ENCODE measurements at places on chromosomes 13 and 19. TPM values are rescaled to one million over a fixed set of nuclear protein-coding genes. Genes with fewer than 3 reads are reported as not detected.

The MBD3 gene
- total RNA-seq, result 31.9 TPM

The CBY2 gene
- 0.58 TPM for total RNA-seq

The SCN1B gene
- 0.92 TPM for total RNA-seq

The KLK12 gene
- not detected for total RNA-seq

The TNFRSF19 gene
- 38.1 TPM for total RNA-seq

The ZFP28 gene
- total RNA-seq, result 1.7 TPM

The SYDE1 gene
- 1.4 TPM for total RNA-seq

The SPRED3 gene
- total RNA-seq, result 3.0 TPM

The KIR2DL4 gene
- 0.19 TPM for total RNA-seq

The COL5A3 gene
- 0.32 TPM for total RNA-seq

The ARL11 gene
- not detected for total RNA-seq

DNA sequence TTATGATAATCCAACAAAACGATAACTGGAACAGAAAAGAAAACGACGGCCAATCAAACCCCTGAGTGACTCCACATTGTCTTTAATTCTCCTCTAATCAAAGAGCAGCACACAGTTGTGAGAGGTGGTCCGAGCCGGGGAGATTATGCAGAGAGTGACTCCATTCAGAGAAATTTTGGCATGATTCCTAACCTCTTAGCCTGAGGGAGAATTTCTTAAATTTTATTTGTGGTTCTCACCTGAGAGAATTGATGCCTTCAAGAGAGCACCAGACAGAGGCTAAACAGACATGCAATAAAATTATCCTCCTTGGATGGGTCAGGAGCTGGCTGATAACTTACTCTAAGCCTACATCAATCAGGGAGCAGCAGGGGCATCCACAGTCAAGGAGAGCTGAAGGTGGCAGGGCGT, 310.0 kb upstream of the KLF12 start:
- peak; percentile 32 for ATAC-seq

GRCh38 chr13:23629566-23630272, 59.5 kb downstream of the TNFRSF19 start:
- ATAC-seq, result no peak

- ATAC-seq, result no peak
Observed at GRCh38 chr13:30158774-30159445, 148.4 kb downstream of the KATNAL1 start.

DNA sequence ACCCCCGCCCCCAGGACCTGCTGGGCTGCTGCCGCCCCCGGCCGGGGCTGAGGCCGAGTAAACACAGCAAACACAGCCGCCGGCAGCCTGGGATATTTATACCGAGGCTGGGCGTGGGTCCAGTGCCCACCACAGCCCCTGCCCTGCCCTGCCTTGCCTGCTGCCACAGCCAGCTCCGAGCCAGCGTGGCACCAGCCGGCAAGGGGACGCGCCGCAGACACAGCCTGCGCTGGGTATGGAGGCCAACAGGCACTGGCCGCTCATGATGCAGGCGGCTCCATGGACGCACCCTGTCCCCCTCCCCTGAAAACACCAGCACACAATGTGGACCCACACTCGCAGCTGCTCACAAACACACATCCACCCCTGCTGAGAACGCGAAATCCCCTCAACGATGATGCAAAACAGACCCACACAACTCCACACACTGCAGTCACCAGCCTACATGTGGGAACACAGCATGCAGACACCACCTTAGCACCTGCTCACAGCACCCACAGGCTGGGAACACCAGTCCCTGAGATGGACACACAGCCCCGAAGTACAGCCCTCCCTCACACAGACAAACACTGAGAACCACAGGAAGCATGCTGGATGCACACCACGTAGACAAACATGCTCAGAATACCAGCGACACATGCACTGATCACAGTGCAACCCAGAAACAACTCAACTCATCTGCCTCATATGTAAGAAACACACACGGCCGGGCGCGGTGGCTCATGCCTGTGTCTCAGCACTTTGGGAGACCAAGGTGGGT, 16.2 kb downstream of the CCDC97 start:
- peak; percentile 1 for ATAC-seq

GRCh38 chr19:34173193-34173956, 1.1 kb downstream of the LSM14A start:
- ATAC-seq, result no peak

DNA sequence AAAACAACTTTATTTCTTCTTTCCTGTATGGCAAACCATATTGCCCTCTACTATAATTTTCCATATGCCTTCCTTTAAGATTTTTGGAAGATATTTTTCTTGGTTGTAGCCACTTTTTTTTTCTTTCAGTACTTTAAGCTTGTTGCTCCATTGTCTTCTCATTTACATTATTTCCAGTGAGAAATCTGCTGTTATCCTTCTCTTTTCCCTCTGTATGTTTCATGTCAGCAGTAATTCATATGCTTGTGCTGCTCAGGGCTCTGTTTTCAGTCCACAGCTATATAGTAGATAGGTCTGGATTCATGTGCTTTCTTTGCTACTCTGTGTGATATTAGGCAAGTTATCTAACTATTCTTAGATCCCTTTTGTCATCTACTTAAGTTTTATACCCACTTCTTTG, 267.6 kb downstream of the OXGR1 start:
- no peak for ATAC-seq

DNA sequence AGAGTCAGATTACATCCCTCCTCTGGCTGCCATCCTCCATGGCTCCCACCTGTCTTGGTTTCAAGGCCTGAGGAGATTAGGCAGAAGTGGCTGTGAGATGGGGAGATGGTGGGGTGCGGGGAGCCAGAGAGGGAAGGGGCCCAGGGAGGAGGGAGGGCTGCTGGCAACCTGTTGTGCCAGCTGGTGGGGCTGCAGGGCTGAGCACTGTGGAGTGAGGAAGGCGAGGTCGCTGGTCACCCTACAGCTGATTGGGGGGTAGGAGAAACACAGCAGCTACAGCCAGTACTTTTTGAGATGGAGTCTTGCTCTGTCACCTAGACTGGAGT, 48.3 kb downstream of the CD320 start:
- no peak for ATAC-seq

DNA sequence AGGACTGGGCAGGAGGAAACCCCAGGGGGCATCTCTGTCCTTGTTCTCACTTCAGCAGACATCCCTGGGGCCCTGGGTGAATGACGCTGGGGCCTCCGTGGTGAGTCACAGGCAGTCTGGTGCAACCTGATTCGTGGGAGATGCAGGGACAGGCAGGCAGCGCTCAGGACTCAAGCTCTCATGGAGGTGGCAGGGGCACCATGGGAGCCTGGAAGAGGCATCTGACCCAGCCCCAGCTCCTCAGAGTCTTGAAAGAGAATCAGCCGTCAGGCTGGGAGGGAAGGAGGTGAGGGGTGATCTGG, 14.0 kb upstream of the PTOV1 start:
- no peak for ATAC-seq

GRCh38 chr19:42423462-42424344, 3.5 kb downstream of the LIPE start:
- ATAC-seq, result peak; percentile 94

DNA sequence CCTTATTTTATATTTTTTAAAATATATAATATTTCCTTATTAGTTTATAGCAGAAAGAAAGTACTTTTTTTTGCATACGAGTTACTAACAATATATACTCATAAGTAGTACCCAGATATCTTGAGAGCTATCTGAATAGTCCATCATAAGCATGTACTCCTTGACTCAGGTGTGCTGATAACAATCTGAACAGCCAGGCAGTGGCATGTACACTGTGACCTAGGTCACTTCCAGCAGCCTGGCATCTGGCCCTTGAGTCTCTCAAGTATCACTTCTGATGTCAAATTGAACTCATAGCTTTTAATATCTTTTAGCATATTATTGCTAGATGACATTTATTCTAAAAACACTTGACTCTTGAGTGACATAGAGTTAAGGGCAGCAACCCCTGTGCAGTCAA, 1576.7 kb downstream of the SLITRK1 start:
- no peak for ATAC-seq

DNA sequence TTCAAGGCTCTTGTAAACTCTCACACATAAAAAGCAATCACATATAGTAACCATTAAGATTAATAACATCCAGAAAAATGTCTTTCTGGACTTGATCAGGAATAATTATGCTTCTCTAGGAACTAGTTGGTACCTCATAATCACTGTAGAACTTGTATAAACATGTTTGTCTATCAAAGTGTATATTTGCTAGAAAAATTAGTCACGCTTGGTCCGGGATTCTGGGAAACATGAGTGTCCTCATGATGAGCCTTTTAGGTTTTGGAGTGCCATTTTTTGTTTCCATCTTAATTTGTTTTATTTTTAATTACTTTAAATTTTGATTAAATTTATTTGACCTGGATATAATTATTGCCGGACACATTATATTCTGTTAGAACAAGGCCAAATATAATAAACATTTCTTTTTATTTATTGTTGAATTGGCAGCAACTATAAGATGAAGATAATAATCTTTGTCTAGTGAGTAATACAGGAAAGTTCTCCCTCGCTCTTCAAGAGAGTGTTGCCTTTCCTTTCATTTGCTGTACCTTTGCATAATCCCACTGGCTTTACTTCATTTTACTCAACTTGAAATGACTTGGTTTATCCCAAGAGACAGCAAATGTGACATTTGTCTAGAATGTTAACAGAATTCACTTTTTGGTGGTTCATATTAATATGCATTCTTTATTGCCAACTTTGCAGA, 207.0 kb downstream of the NALCN start:
- no peak for ATAC-seq

DNA sequence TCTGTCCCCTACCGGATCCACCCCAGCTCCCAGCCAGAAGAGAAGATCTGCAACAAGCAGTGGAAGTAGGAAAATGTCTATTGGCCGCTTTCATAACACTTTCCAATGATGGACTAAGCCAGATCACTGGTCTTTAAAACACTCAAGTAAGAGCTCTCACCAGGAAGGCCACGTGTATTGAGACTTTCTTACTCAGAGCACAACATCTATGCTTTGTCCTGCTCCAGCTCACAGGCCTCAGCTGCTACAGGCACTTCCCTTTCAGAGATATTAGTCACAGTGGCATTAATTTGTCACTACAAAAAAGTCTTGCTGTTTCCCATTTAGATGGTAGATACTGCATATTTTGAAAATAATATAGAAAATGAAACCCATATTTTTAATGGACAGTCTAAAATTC, 164.2 kb downstream of the ABCC4 start:
- ATAC-seq, result peak; percentile 45

DNA sequence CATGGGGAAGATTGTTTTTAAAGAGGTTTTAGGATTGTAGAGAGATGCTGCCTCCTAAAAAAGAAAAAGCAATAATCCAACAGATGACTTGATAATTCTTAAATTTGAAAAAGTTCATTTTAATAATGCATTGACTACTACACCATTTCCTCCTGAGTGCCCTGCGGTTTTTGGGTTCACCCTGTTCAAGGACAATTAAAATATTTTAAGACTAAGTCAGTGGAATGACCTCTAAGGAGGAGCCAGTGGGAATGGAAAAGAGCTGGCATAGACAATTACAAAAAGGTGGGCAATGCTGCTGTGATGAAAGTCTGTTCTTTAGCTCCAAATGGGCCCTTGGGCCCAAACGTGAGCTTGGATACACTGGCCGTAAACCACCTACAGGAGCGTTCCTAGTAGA, 217.8 kb downstream of the LHFPL6 start:
- no peak for ATAC-seq

DNA sequence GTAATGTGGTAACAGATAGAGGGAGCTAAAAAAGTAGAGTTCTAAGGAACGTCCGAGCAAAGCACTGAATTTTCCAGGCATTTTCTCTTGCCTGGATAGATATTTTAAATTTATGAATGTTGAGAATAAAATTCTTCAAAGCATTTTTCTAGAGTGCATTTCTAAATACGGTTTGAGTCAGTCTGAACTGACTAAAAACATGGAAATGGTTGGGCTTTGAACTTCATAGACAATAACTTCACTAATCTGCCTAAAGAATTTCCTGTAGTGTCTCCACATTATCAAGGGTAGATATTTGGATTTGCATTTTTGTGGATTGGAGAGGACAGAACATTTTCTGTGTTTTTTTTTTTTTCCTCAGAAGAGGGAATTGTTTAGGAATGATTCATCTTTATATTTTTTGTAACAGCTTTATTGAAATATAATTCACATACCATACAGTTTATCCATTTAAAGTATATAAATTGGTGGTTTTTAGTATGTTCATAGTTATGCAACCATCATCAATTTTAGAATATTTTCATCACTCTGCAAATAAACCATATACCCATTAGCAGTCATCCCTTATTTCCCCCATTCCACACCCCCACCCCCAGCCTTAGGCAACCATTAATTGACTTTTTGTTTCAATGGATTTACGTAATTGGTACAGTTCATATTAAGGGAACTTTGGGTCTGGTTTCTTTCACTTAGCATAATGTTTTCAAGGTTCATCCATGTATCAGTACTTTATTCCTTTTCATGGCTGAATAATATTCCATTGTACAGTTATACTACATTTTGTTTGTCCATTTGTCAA, 20.7 kb downstream of the GARRE1 start:
- no peak for ATAC-seq

Measured in motor neuron (in vitro differentiated cells).